Daoy (cell line): ENCODE measurements at places on chromosomes 13 and 19. TPM values are rescaled to one million over a fixed set of nuclear protein-coding genes. Genes with fewer than 3 reads are reported as not detected.

Gene USE1
- total RNA-seq, result 25.5 and 33.5 TPM in 2 replicates

Gene SERPINE3
- not detected in 2 replicates for total RNA-seq

Gene MISP3
- total RNA-seq, result 0.29 and 1.3 TPM in 2 replicates

Gene PVR
- total RNA-seq, result 74.5 and 78.3 TPM in 2 replicates

Gene PDE4C
- 0.17 TPM in 1 of 2 replicates, not detected in the other for total RNA-seq

Gene HS6ST3
- 1.6 and 1.7 TPM in 2 replicates for total RNA-seq

Gene FAM83E
- not detected in 2 replicates for total RNA-seq

Gene ZNF541
- not detected in 2 replicates for total RNA-seq

GRCh38 chr19:18488403-18488723, 33.5 kb downstream of the ELL start:
- DNase-seq, result peak; percentile 55

DNA sequence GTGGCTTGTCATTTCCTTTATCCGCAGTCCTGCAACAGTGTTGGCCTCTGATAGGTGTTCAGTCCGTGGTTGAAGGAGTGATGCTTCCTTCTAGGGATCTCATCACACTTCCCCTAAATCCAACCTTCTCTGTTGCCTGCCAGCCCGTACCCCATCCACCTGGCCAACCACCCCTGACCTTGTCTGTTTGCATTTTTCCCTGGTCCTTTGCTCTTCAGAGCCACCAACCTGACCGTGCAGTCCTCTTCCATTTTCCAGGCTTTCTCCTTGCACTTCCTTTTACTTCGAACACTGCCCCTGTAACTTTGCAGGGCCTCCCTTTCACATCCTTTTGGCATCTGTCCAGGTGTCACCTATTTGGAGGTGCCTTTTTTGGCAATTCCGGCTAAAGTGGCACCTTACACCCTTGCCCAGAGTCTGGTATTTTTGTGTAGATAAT, 696 bp downstream of the ZNF460 start:
- peak; percentile 16 for DNase-seq

- DNase-seq, result peak; percentile 94
These were observed 7.3 kb upstream of the TLE2 start for GRCh38 chr19:3036119-3036976.

- DNase-seq, result peak; percentile 53
These were observed 76.0 kb upstream of the LSM14A start for GRCh38 chr19:34096020-34096915.

- no peak for DNase-seq
These were observed 1.6 kb downstream of the MIDN start for GRCh38 chr19:1249990-1250436.

DNA sequence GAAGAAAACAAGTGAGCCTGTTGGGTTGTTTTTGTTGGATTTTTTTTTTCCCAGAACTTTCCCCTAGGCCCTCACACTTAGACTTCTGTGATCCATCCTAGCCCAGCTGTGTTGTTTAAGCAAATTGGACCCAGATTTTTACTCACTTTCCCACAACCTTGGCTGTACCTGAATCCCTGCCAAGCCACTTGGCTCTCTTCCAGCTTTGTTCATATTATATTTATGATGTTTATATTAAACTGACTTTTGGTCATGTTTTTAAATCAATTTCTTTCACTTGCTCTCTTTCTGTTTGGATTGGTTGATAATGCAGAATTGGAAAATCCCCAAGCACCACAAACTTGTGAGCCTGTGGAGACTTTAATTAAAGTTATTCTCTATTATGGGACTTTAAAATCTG, 16.6 kb downstream of the OLFM4 start:
- peak; percentile 9 for DNase-seq

- DNase-seq, result no peak
These were observed 86.5 kb upstream of the FBXL3 start for GRCh38 chr13:77113496-77113895.

DNA sequence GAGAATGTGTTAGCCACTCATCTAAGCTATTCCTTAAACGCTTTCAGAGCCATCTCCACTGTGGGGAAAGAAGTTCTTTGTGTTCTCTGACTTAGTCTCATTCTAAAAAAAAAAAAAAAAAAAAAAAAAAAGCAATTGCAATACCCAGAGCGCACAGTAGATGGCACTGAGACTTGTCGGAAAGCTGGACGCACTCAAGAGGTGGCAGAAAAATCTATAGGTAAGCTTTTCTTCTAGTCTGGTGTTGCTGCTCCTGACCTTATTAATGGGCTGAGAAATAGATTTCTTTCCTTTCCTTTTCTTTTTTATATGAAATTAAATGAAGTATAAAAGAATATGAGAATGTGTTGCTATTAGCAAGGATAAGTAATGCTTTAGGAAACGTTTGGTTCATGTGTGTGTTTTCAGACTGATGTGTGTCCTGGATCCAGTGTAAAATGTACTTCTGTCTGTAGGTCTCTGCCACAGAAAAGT, 4.7 kb upstream of the GJB2 start:
- DNase-seq, result peak; percentile 39

DNA sequence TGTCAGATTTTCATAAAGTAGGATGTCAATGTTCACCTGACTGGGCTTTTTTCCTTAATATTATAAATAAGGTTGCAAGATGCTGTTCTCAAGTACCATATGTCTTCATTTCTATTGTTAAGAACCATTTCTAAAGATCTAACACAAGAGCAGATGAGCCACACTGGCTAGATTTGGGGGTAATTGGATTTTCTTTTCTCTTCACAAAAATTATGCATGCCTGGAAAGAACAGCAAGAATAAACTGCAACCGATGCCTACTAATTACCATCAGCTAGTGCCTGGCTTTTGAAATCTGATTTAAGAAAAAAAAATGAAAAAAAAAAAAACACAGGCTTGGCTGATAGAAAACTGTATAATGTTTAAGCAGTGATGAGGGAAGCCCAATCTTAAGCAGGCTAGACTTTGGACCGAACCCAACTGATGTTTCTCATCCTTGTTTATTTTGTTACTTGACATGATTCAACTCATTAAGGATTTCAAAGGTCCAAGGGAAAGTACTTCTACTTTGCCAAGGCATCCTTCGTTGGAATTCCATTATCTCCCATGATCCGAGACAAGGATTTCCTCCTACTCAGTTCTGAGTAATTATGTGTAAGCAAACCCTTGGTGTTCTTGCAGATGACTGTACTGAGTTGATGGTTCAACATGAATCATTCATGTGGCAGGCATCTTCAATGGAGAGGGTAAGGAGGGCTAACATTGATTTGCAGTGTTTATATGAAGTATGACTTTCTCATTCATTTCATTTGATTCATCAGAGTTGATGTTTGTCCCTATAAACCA, 300.5 kb downstream of the SPRY2 start:
- DNase-seq, result peak; percentile 90

GRCh38 chr13:28716511-28716910, 2.3 kb downstream of the SLC46A3 start:
- peak; percentile 92 for DNase-seq

DNA sequence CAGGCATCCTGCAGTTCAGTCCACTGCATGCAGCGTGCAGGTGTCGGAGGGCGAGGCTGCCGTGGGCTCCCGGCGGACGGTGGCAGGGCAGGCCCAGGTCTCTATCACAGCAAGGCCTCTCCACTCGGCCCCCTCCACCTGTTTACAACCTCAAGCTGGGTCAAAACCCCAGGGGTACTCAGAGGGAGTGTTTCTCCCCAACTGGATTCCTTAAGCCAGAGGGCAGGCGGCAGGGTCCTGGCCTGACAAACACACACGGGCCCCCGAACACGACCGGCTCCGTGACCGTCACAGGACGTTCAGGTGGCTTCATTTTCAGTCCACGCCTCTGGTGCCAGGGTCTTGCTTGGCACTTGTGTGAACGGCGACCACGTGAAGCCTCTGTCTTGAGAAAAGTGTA, 23.5 kb downstream of the RASA3 start:
- DNase-seq, result no peak

DNA sequence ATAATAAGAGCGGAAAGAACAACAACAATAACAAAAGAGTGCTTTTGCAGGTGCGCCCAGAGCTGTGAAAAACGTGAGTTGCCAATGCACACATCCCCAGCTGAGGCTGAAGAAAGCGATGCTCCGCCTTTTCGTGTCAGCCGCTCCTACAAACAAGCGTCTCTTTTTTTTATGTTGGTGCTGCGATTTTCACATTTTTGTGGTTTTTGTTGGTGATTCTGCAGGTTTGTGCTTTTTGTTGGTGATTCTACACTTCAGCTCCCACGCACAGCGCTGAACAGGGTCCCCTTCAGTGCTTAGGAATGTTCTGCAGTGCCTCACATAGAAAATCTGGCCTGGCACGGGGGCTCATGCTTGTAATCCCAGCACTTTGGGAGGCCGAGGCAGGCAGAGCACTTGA, 7.3 kb upstream of the SBK3 start:
- peak; percentile 51 for DNase-seq
